Smooth muscle cell of the umbilical artery (primary cell): ENCODE measurements at places on chromosomes 6 and 20. TPM values are rescaled to one million over a fixed set of nuclear protein-coding genes. Genes with fewer than 3 reads are reported as not detected.

Gene NKAPL
- total RNA-seq: 0.89 and 1.9 TPM in 2 replicates

Gene ZSCAN9
- 12.2 and 14.3 TPM in 2 replicates for total RNA-seq

Gene ANKRD66
- not detected in 2 replicates for total RNA-seq

Gene SNX5
- 64.7 and 99.1 TPM in 2 replicates for total RNA-seq

Gene COL20A1
- under 0.01 and 0.05 TPM in 2 replicates for total RNA-seq

Gene NRSN1
- total RNA-seq: not detected in 2 replicates

Gene CNR1
- total RNA-seq: not detected in 2 replicates

Gene MAS1
- total RNA-seq: under 0.01 TPM in 1 of 2 replicates, not detected in the other

Gene SLC17A2
- not detected in 2 replicates for total RNA-seq

Gene TMEM74B
- 0.14 TPM in 1 of 2 replicates, not detected in the other for total RNA-seq

Gene PLCB1
- 22.1 and 26.7 TPM in 2 replicates for total RNA-seq

Gene OR2B6
- not detected in 2 replicates for total RNA-seq

Gene LRRC1
- 11.9 and 15.7 TPM in 2 replicates for total RNA-seq

Gene SLC35D3
- total RNA-seq: not detected in 2 replicates

Gene RBPJL
- not detected in 2 replicates for total RNA-seq

Gene BIRC7
- total RNA-seq: 0.30 TPM in 1 of 2 replicates, not detected in the other

Gene LAMA5
- total RNA-seq: 6.5 and 25.0 TPM in 2 replicates

Gene MRPL2
- 13.4 and 13.8 TPM in 2 replicates for total RNA-seq

Gene TFAP2D
- not detected in 2 replicates for total RNA-seq

Gene PREP
- 30.0 and 43.6 TPM in 2 replicates for total RNA-seq

Gene STX11
- total RNA-seq: 0.59 and 1.2 TPM in 2 replicates

Gene HCRTR2
- total RNA-seq: not detected in 2 replicates

Gene SLC32A1
- total RNA-seq: not detected in 2 replicates

Gene SLC25A27
- total RNA-seq: 2.4 and 3.6 TPM in 2 replicates

Gene TCF21
- total RNA-seq: 1.4 and 3.0 TPM in 2 replicates

Gene MPIG6B
- total RNA-seq: not detected in 2 replicates

Gene DOK5
- total RNA-seq: 17.2 and 19.8 TPM in 2 replicates

Gene RMND1
- total RNA-seq: 28.8 and 38.2 TPM in 2 replicates

Gene PAX1
- total RNA-seq: not detected in 2 replicates

Gene BMP5
- not detected in 2 replicates for total RNA-seq

Gene COL9A1
- total RNA-seq: not detected in 2 replicates

Gene WFDC8
- not detected in 2 replicates for total RNA-seq

Gene SLC4A11
- total RNA-seq: 1.2 and 1.9 TPM in 2 replicates

Gene IRAK1BP1
- total RNA-seq: 3.2 and 3.9 TPM in 2 replicates

Gene BTNL2
- total RNA-seq: not detected in 2 replicates

Gene HEY2
- 0.05 TPM in 1 of 2 replicates, not detected in the other for total RNA-seq

Gene GJA1
- total RNA-seq: 323 and 681 TPM in 2 replicates
